ENCODE measurements at places on chromosomes 5 and 9. TPM values are rescaled to one million over a fixed set of nuclear protein-coding genes. Genes with fewer than 3 reads are reported as not detected.

The LIFR gene
- 43.1 TPM for polyA plus RNA-seq

The FUT7 gene
- 0.08 TPM for polyA plus RNA-seq

- DNase-seq, result no peak
These were observed 174.7 kb upstream of the PPP1R26 start for GRCh38 chr9:135304886-135305285.

DNA sequence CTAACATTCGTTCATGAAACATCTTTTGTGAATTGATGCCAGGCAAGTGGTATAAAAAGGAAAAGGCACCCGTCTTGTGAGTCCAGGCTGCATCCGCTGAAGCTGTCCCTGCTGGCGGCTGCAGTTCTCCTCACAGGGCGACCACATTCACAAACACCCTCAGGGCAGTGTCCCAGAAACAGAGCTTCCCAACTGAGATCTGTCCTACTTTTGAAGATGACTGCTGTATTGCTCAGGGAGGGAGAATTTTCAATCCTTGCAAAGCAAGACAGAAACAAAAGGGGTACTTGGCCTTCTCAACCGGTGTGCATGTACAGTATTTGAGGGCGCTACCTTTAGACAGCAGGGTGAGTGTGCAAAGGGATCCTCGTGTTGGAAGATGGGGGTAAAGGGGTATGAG is 316.1 kb downstream of the GADD45G start:
- no peak for DNase-seq

The SLC36A3 gene
- polyA plus RNA-seq, result not detected

The COL23A1 gene
- polyA plus RNA-seq, result 10.1 TPM
